Hepatic stellate cell (primary cell): ENCODE measurements at places on chromosomes 11 and 22.
A peak's percentile ranks its signal among the peaks of the same experiment; 100 is the strongest.

GRCh38 chr11:28339488-28339887 lies 231.3 kb downstream of the METTL15 start:
- DNase-seq, result no peak

GRCh38 chr11:86162239-86162638 lies 82.3 kb upstream of the EED start:
- peak; percentile 55 for DNase-seq

- no peak for DNase-seq
Measured at GRCh38 chr11:74232311-74232950, 61.3 kb downstream of the PPME1 start.

DNA sequence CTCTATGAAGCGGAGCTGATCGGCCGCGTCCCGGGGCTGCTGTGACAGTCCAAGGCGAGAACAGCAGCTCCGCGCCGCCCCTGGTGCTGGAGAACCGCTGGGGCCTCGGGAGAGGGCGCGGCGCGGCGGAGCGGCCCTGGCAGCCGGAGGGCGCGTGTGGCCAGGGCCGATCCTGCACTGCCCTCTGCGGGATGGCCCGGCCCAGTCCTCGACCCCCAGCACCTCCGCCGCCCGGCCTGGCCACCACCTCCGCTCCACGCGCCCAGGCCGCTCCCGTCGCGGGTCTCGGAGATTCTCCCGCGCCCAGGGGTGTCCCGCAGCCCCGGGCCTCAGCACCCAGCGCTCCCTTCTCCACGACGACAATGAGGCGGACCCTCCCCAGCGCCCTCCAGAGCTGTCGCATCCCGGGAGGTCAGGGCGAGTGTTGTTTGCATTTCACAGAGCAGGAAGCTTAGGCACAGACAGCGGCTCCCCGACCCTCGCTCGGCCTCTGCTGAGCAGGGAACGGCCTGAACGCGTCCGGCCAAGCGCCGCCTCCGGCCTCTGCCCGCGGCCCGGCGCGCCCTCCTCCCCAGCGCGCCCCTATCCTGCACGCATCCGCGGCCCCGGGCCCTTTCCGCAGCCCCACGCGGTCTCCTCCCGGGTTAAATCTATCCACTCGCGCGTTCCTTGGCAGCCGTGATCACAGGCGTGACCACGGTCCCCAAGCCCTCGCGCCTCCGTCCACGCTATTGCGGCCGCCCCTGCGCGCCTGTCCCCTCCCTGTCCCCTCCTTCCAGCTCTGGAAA lies 109.7 kb downstream of the WNT7B start:
- peak; percentile 47 for DNase-seq

GRCh38 chr22:35821654-35822053 lies 104.0 kb downstream of the APOL5 start:
- DNase-seq, result no peak

- no peak for DNase-seq
Measured at GRCh38 chr11:78081583-78081982, 1.9 kb upstream of the NDUFC2 start.

- no peak for DNase-seq
Measured at GRCh38 chr11:74970852-74971395, 17.8 kb upstream of the NEU3 start.

DNA sequence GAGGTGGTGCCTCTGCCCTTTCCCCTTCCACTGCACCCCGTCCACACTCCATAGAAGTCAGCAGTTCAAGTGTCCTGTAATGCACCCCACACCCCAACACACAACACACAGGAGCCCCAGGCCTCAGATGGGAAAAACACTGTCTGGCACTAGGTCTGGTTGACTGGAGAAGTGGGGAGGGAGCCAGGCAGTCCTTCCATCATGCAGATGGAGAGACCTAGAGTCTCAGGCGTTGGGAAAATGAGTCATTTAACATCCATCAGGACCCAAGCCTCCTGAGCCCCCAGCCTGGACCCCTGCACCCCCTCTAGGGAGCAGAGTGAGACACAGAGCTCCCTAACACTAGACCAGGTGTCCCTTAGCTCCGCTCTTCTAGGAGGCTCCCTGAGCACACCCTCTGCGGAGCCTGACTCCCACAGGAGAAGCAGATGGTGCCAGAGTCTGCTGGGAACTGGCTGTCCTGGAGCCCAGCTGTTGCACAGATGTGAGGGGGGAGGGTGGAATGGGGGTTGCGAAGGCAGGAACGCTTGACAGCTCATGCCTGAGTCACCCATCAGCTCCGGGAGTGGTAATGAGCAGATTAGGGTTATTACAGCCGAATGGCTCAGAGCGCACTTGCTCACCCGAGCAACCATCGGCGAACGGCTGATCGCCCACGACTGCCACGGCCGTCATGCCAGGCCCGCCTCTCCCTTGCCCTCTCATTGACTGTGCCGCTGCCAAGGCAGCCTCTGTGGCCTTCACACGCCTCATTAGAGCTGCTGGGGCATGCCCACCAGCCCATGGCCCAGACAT lies 22.1 kb upstream of the SYT7 start:
- DNase-seq, result peak; percentile 48

DNA sequence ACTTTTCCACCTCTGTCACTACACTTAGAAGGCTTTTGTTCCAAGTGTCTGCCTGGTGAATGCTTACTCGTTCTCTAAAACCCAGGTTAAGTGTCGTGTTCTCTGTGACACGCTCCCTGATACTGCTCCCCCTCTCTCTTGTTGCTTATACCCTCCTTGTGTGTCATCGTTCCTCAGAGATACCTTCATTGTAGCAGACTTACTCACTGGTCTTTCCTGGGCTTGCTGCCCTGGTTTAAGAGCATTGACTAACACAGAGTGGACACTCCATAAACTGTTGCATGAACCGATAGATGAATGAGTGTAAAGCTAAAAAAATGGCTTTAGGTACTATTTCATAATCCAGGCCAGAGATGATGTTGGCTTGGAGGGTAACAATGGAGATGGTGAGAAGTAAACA lies 171.3 kb downstream of the GRIK4 start:
- DNase-seq, result no peak

DNA sequence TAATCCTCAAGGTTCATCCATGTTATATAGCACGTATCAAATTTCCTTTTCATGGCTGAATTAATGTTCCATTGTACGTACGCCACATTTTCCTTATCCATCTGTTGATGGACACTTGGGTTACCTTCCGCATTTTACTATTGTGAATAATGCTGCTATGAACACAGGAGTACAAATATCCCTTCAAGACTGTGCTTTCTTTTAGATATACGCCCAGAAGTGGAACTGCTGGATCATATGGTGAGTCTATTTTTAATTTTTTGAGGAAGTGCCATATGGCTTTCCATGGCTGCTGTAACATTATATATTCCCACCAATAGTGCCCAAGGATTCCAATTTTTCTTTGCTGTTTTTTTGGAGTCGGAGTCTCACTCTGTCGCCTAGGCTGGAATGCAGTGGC lies 6.0 kb downstream of the MRPL40 start:
- no peak for DNase-seq

DNA sequence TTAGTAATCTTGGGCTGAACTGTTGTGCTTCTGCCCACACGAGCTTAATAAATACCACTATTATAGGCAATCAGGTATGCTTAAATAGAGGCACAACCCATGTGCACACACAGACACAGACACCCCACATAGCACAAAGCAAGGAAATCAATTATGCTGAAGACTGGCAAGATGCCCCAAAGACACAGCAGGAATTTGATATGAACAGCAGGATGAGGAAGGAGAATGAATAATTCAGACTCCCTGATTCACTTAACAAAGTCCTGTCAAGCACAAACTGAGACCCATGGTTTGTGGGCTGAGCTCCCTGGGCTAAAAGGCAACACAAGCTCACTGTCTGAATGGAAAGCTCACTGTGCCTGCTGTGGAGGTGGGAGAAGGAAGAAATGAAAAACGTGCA lies 42.5 kb downstream of the RBFOX2 start:
- DNase-seq, result no peak

GRCh38 chr11:104655066-104655465 lies 243.2 kb downstream of the CASP12 start:
- no peak for DNase-seq

DNA sequence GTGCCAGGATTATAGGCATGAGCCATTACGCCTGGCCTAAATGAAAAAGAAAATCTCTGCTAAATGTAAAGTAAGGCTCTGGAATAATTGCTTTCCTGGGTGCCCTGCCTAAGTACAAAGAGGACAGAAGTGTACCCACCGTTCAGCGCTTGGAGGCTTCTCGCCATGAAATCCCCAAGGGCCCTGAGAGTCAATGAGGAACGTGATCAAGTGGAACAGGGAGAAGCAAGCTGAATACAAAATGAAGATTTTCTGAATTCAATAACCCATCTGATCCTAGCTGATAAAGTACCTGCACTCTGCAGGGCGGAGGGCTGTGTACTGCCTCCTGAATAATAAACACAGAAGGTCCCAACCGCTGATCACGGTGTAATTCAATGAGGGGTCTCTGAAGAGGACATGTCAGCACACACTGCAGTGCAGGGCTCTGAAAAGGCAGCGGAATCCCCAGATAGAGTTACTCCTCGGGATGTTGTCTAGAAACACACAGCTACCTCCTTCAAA lies 97.7 kb downstream of the ABTB2 start:
- DNase-seq, result no peak

- DNase-seq, result no peak
Measured at GRCh38 chr11:108865406-108865805, 200.5 kb downstream of the DDX10 start.

DNA sequence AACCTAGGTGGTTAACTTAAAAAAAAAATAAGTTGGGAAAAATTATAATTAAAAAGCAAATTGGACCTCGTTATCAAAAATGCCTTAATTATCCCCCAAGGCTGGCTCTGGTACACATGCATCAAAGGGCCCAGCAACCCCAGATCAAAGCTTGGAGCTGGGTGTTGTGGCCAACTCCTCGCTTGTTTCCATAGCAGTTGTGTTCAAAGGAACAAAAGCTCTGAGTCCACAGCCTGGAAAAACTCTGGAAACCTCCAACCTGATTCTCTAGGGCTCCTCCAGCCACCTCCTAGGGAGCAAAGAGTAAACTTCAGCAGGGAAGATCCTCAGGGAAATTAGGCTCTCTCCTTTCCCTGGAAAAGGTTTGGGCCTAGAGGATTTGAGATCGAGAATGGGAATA lies 149.4 kb downstream of the NXPE2 start:
- no peak for DNase-seq

- no peak for DNase-seq
Measured at GRCh38 chr11:75905434-75905833, 90.4 kb downstream of the UVRAG start.

DNA sequence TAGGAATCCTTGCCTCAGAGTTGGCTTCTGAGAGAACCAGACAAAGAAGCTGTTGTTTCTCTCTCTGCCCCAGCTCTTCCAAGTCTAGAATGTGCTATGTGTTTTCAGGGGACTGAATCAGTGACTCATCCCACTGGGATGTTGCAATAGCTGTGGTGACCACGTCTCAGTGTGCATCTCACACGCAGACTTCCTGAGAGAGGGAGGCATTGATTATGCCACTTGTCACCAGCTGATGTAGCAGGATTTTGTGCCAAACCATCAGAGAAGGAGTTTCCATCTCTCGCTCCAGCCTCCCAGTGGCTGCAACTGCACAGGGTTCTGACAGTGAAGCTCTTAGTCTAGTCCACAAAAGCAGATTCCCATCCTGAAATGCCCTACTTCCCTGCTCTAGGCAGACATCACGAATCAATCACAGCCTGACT lies 455.8 kb downstream of the MIAT start:
- peak; percentile 93 for DNase-seq

GRCh38 chr11:132719684-132720083 lies 812.6 kb downstream of the OPCML start:
- DNase-seq, result no peak

DNA sequence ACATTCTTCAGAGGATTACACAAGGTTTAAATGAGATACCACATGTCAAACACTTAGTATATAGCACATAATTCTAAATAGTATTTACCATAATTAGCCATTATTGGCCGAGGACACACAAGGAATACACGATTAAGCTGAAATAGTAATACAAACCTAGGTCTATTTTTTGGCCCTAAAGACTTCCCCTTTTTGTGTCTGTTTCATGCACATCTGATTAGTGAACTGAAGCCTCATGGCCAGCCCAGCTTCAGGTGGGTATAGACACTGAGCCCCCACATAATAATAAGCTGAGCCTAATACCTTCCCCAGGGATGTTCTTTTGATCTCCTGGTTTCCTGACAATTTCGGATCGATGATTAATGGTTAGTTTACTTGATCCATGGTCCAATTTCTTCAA lies 2.1 kb downstream of the GLYATL1B start:
- no peak for DNase-seq

DNA sequence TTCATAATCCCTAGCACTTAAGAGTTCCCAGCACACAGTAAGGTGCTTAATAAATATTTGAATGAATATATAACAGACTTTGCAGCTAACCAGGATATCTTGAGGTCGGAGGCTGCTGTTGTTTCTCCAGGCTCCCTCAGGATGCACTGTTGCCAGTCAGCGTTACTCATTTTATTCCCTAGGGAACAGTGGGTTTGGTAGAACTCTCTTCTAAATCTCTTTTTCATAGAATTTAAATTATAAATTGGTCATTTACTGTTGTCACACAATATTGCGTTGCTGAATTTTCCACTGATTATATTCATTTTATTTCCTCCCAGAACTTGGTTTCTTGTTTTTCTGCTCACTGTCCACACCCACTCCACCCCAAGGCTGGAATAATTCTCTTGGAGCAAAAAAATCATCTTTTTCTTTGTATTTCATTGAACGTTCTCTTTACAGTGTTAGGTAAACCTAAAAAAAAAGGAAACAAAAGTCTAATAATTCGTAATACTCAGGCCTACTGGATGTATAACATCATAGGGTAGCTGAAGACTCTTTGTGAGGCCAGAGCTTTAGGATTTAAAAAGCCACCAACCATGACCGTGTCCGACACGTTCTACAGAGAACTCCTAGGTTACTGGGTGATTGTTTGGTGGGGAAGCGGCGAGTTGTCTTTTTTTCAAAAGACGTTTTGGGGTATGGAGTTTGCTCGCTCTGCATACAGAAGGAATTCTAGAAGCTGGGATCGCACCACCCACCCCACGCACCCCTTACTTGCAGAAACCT lies 766 bp upstream of the CAPRIN1 start:
- DNase-seq, result peak; percentile 85

DNA sequence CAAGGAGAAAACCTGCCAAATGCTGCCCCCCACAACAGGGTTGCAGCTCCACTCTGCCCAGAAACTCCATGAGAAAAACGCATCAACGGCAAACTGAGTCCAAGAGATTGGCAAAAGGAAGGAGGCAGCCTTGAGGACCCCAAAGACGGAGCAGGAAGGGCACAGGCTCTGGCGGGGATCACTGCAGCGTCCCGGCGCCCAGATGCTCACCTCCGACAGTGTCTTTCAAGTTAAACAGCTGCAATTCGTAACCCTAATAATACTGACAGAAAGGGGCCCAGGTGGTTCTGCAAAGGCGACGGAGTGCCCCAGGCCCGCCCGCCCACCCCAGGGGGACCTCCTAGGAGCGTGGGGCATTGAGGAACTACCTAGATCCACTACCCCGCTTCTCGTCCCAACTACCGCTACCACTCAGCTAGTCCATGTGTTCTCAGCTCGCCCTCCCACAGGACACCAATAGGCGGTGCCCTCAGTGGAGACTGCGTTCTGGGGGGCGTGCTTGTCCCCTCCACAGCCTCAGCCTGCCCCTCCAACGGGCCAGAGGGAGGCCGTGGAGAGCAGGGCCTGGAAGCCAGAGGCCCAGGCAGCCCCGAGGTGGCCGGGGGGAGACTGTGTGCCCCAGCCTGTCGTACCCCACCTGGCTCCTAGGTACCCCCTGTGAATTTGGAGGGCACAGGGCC lies 127.4 kb downstream of the PHF21B start:
- no peak for DNase-seq

GRCh38 chr11:117505285-117505970 lies 177.8 kb downstream of the CEP164 start:
- DNase-seq, result no peak

GRCh38 chr11:32983506-32983905 lies 32.2 kb upstream of the DEPDC7 start:
- no peak for DNase-seq

- DNase-seq, result no peak
Measured at GRCh38 chr22:45965563-45965962, 11.4 kb downstream of the WNT7B start.
